ENCODE measurements at places on chromosomes 5 and 9.

- no peak for DNase-seq
Measured at GRCh38 chr5:39262981-39263380, 43.6 kb upstream of the FYB1 start.

GRCh38 chr9:34891386-34891785 lies 66.7 kb upstream of the PHF24 start:
- DNase-seq = no peak

- DNase-seq = no peak
Measured at GRCh38 chr5:151751091-151751490, 7.3 kb downstream of the ATOX1 start.

DNA sequence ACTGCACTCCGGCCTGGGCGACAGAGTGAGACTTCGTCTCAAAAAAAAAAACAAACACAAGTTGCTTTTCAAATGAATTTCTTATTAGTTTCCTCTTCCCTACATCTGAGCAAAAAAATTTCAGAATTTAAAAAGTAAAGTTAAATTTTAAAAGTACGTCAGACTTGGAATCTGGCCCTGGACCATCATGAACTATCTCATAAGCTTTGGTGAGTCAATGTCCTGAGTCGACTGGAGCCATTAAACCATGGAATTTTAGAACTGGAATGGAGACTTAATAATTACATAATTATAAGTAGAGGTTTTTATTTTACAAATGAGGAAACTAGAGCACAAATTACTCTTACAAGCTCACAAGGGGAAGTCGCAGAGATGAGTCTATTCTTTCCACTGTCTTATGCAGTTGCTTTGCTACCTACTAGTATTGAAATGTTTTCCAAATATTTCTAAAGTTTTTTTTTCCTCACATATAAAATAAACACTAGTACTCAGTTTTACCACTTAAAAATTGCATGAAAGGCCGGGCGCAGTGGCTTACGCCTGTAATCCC lies 98.0 kb upstream of the ZNF608 start:
- DNase-seq = no peak

DNA sequence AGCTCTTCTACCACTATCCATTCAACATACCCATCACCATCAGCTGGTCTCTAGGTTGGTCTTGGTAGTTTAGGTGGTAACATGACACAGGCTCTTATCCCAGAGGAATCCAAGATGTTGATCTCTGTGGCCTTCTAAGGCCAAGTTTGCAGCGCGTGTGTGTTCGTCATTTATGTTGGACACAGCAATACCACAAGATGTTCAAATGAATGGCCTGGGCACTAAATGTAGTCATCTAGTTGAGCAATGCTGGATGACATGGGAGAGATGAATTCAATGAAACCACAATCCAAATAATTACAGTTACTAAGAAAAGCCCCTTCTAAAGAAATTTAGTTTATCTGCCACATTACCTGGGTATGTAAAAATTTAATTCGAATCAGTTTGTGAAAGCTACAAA lies 292.4 kb downstream of the MRPS30 start:
- DNase-seq = no peak

DNA sequence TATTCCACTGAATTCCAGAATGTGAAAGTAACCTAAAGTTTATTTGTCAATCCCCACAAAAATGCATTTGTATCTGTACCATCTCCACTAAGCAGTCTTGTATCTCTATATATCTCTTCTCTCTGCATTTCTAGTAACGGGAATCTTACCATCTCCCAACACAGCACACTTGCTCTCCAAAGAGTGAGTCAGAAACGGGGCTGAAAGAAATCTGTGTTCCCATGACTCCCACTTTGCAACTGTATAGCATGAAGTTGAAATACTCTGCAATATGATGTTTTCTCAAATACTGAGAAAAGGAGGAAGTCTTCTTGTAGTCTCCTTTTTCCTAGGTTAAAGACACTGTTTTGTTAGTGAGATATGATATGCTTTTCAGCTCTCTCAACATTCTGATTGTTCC lies 848.8 kb upstream of the ACO1 start:
- no peak for DNase-seq

DNA sequence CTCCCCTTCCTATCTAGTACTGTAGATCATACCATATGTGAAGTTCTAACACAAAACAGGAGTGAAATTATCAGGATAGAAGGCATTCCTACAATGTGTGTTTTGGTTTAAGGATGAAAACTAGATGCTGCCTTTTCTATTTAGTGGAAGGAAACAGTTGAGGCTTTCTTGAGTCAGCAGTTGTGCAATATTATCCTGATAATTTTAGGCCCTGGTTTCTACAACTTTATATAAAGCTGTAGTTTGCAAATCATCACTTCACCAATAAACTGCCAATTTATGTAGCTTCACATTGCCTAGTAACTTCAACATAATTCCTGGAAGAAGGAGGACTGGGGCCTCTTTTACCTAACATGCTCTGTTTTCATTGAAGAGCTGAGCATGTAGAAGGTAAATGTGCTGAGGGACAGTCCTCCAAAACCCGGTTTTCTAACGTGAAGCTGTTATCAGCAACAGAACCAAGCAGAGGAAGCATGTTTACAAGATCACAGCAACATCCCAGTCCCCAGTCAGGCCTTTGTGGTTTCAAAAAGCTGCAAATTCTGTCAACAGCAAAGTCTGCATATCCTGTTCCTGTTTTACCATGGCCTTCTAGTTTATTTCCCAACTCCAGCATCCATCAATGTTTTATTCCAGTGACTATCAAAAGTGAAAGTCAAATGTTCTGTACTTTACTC lies 513.4 kb upstream of the MEF2C start:
- no peak for DNase-seq
